ENCODE measurements at places on chromosomes 1 and 21.

DNA sequence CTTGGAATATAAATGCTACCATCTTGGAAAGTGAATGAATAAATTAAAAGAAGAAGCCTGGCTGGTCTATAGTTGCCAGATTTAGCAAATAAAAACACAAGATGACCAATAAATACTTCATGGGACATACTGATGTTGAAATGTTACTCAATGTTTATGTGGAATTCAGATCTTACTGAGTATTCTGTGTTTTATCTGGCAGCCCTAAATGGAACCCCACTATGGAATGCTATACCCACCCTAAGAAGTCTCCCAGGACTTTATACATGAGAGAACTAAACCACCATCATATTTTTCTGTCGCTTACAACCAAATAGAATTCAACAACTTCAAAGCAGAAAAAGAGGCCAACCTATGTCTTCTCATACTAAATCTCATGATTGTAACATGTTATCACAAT, 177.6 kb upstream of the HMCN1 start:
- no peak for DNase-seq

- no peak for DNase-seq
Measured at GRCh38 chr21:42289926-42290325, 25.3 kb downstream of the TFF3 start.

GRCh38 chr1:15507278-15507677, 16.7 kb downstream of the CASP9 start:
- DNase-seq: no peak

DNA sequence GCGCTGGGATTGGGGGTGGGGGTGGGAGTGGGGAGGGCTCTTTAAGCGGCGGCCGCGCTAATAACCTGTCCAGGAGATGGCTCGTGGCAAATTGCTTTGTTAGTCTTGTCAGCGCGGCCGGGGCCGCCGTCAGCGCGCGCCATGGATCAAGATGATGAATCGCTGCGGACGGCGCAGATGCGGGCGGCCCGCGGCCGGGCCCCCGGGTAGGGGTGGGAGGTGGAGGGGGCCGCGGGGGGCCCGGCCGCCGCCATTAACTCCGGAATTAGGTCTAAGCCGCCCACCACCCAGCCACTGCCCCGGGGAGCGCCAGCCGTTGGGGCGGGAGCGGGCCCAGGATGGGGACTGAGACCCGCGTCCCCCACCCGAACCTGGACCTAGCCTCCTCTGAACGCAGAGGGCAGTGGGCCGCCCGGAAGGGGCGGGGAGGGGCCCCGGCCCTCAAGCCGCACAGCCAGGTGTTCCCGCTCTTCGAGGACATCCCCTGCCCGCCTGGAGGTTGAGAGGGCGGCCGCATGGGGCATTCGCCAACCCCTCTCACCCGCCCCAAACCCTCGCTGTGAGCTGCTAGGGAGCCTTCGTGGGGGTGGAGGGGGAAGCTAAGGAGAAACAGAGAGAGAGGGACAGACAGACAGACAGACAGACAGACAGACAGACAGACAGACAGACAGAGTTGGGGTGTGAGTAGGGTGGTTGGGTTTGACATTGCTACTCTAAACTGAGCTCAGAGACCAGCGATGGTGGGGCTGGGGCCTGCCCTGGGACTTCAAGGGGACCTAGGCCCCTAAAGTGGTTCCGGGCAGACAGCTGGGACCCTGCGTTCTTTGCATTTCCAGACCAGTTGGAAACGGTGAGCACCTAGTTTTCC, 3.8 kb upstream of the DMBX1 start:
- DNase-seq: no peak

GRCh38 chr1:116624040-116624439, 43.5 kb downstream of the IGSF3 start:
- no peak for DNase-seq

Measured in stimulated activated CD4-positive, alpha-beta T cell treated with anti-CD3 and anti-CD28 coated beads, Interleukin-2, amount 100 ng/mL, for 24 hours (primary cell).